ENCODE measurements at places on chromosomes 5 and 9. TPM values are rescaled to one million over a fixed set of nuclear protein-coding genes. Genes with fewer than 3 reads are reported as not detected.

The FOXD1 gene
- 0.38 TPM for total RNA-seq

The PGM5 gene
- 21.4 TPM for total RNA-seq

The ATG12 gene
- 89.6 TPM for total RNA-seq

The EMB gene
- total RNA-seq, result 59.7 TPM

The ALDH7A1 gene
- 40.2 TPM for total RNA-seq

The GMCL2 gene
- not detected for total RNA-seq

The RIMOC1 gene
- 26.6 TPM for total RNA-seq

The FAM153A gene
- total RNA-seq, result 0.81 TPM

- no peak overlapping the region for H3K4me3 ChIP-seq
- H3K27me3 ChIP-seq, result no peaks in the 10 kb centered on the region
- H3K4me1 ChIP-seq, result peaks cover 12% of the 10 kb centered on the region
Measured at GRCh38 chr9:98924946-98925820, 18.5 kb upstream of the COL15A1 start.

- H3K4me3 ChIP-seq, result no peak overlapping the region
- no peaks in the 10 kb centered on the region for H3K36me3 ChIP-seq
- DNase-seq, result peak; percentile 44
- H3K27me3 ChIP-seq, result peaks cover 3% of the 10 kb centered on the region
- peaks cover 15% of the 10 kb centered on the region for H3K4me1 ChIP-seq
- H3K27ac ChIP-seq, result no peak overlapping the region
Measured at GRCh38 chr9:115118879-115119218, 892 bp upstream of the TNC start.

DNA sequence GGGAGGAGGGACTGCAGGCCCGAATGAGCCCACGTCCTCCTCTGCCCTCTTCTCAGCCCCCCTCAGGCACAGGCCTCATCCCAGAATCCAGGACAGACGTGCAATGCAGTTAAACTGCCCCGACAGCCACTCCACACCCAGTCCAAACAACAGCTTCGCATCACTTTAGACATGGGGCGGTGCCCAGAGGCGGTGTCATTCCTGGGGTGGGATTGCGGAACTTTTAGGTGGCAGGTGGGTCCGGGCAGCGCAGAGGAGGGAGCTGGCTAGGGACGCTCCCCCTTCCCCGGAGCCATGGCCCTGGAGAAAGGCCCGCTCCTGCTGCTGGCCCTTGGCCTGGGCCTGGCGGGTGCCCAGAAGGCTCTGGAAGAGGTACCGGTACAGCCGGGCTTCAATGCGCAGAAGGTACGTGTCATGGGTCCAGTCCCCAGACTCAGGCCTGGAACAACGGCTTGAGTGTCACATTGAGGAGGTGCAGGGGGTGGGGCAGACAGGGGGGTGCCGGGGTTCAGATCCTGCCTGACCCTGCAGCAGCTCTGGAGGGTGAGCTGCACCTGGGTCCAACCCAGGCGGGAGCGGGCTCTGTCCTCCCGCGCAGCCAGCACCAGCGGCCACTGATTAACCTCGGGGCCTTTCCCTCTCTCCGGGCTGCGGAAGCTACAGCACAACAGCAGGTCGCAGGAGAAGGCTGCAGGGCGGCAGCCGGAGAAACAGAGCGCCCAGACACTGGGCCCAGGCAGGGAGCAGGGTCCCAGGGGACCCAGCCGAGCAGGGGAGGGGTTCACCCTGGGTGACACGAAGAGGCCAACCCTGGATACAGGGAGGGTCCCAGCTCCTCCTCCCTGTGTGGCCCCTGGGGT, 25.2 kb downstream of the GLT6D1 start:
- H3K4me3 ChIP-seq, result no peak overlapping the region
- no peaks in the 10 kb centered on the region for H3K27me3 ChIP-seq
- no peak overlapping the region for H3K27ac ChIP-seq
- H3K4me1 ChIP-seq, result peaks cover 2% of the 10 kb centered on the region
- no peak for DNase-seq

- peak overlapping the region; percentile 9 for H3K27ac ChIP-seq
- H3K36me3 ChIP-seq, result no peaks in the 10 kb centered on the region
- no peaks in the 10 kb centered on the region for H3K27me3 ChIP-seq
- H3K4me1 ChIP-seq, result peaks cover 22% of the 10 kb centered on the region
- DNase-seq, result no peak
Measured at GRCh38 chr9:129415942-129416651, 204.8 kb downstream of the C9orf50 start.

- no peak overlapping the region for H3K4me3 ChIP-seq
- no peaks in the 10 kb centered on the region for H3K36me3 ChIP-seq
- no peak overlapping the region for H3K27ac ChIP-seq
- DNase-seq, result no peak
- H3K4me1 ChIP-seq, result no peaks in the 10 kb centered on the region
Measured at GRCh38 chr9:86955561-86955960, 8.3 kb upstream of the GAS1 start.

GRCh38 chr9:129023036-129023907, 4.9 kb downstream of the SH3GLB2 start:
- DNase-seq, result no peak
- no peaks in the 10 kb centered on the region for H3K27me3 ChIP-seq
- no peak overlapping the region for H3K4me3 ChIP-seq
- H3K4me1 ChIP-seq, result peaks cover 23% of the 10 kb centered on the region
- H3K27ac ChIP-seq, result no peak overlapping the region
- no peaks in the 10 kb centered on the region for H3K36me3 ChIP-seq

DNA sequence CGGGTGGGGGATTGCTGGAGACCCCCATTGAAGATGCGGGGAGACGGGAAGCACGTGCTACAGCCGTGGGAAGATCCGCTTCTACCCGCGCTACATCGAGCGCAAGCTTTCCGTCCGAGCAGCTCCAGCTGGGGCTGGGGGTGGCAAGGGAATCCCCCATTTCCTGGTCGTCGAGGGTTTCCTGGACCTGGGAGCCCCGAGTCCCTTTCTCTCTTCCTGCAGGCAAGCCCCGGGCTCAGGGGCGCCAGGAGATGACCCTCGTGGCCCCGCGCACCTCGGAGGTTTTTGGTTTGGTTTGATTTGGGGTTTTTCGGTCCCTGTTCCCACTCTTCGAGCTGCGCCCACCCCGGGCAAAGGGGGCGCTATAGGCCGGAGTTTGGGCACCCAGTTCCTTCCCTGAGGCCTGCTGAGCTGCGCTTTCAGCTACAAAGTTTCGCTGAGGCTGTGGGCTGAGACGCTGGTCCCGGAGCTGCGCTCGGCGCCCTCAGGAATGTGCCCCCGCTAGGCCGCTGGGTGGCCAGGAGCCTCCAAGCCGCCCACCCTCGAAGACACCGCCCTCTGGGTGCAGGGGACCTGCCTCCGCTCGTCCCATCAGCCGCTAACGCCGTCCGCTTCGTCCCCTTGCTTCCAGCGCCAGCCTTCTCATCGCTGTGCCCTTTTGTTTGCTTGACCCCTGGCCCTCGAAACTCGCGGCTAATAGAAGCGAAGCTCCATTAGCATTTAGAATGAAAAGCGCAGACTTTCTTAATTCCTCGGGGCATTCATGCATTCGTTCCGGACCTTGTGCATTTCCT, 2.9 kb downstream of the NR4A3 start:
- H3K4me3 ChIP-seq, result peak overlapping the region; percentile 92
- peak; percentile 42 for DNase-seq

- H3K4me3 ChIP-seq, result no peak overlapping the region
- H3K27me3 ChIP-seq, result no peaks in the 10 kb centered on the region
- no peaks in the 10 kb centered on the region for H3K36me3 ChIP-seq
- no peak for DNase-seq
Measured at GRCh38 chr9:71271602-71272001, 150.2 kb upstream of the TRPM3 start.

- no peaks in the 10 kb centered on the region for H3K27me3 ChIP-seq
- no peak overlapping the region for H3K27ac ChIP-seq
- no peak overlapping the region for H3K4me3 ChIP-seq
- no peak for DNase-seq
Measured at GRCh38 chr9:9041756-9042155, 1242.2 kb upstream of the DMAC1 start.

DNA sequence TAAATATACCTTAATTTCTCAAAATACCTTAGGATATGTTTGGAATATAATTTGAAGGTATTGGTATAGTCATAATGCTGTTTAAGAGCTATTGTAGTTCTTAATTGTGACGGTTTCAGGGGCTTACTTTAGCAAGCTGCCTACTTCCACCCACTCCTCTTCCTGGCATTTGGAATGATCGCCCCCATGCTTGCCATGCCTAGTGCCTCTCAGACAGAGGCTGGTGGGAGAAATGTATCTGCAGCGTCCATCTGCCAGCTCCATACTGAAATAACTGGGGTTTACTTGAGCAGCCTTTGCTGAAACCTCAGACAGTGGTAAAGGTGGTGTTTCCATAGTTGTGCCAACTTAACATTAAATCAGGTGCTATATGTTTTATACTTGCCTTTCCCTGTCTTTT, 52.2 kb downstream of the GABRG2 start:
- no peaks in the 10 kb centered on the region for H3K4me1 ChIP-seq

- no peaks in the 10 kb centered on the region for H3K4me1 ChIP-seq
- no peaks in the 10 kb centered on the region for H3K36me3 ChIP-seq
- H3K4me3 ChIP-seq, result no peak overlapping the region
- no peak overlapping the region for H3K27ac ChIP-seq
- no peaks in the 10 kb centered on the region for H3K27me3 ChIP-seq
Measured at GRCh38 chr5:83109380-83109779, 32.0 kb downstream of the XRCC4 start.

DNA sequence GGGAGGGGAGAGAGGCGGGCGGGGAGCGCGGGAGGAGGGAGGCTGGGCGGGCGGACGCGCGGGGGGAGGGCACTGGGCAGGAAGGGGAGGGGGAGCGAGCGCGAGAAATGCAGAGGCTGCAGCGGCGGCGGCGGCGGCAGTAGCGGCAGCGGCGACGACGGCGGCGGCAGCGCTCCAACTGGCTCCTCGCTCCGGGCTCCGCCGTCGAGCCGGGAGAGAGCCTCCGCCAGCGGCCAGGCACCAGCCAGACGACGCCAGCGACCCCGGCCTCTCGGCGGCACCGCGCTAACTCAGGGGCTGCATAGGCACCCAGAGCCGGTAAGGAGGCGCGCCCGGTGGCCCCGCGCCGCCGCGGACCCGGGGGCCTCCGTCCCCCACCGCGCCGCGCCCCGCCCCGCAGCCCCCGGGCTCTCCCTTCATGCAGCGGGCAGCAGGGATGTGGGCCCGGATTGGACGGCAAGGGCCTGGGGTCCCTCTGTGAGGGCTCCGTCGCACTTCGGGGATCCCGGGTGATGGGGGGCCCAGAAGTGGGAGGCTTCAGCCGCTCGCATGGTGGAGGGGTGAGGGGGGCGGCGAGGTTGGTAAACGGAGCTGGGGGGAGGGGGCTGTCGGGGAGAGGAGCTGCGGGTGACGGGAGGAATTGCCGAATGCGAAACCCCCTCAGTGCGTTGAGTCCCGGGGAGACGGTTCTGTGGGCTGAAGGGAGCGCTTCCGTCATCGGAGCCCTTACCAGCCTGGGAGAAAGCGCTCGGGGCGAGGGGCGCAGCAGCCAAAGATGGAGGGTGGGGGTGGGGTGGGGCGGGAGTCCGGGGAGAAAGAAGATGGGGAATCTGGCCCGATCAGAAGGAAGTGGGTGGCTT, at the start of gene BASP1:
BASP1 (plus strand) TSS at position 139 of the 860 bp plus-strand sequence. CDS start 57,586 bp downstream, outside the sequence.
- no peak within 1 kb of the TSS for H3K27ac ChIP-seq
- H3K27me3 ChIP-seq, result no peaks in the 10 kb centered on the region
- no peaks in the 10 kb centered on the region for H3K36me3 ChIP-seq
- peak within 1 kb of the TSS; percentile 59 for H3K4me3 ChIP-seq

DNA sequence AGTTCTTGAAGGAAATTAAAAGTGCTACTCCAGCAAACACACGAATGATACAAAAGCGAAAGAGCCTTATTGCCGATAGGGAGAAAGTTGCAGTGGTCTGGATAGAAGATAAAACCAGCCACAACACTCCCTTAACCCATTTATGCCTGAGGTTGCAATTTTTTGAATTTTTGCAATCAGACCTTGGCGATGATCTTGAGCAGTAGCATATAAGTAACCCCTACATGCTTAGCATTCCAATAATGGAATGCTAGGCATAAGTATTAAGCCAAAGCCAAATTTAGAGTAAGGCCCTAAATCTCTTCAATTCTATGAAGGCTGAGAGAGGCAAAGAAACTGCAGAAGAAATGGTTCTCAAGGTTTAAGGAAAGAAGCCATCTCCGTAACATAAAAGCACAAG, 153.5 kb downstream of the SLC28A3 start:
- no peak overlapping the region for H3K4me3 ChIP-seq
- no peaks in the 10 kb centered on the region for H3K27me3 ChIP-seq
- no peak overlapping the region for H3K27ac ChIP-seq
- DNase-seq, result no peak
- H3K36me3 ChIP-seq, result no peaks in the 10 kb centered on the region
- peaks cover 12% of the 10 kb centered on the region for H3K4me1 ChIP-seq

DNA sequence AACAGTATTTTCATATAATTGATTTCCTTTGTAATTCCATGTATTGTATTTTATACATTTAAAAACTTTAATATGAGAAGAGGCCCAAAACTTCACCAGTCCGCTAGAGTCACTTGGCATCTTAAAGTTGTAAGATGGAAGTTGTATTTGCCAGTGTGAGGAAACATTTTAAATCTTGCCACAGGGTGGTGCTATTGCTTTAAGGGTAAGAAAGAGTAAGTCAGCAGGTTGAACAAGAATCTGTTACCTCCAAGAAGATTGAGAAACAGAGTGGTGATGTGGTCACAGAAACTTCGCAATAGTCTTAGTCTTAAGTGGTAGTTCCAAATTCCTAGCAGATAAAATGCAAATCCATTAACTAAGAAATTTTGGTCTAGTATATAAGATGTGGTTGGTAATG, 39.8 kb upstream of the RANBP6 start:
- no peaks in the 10 kb centered on the region for H3K4me1 ChIP-seq
- no peak overlapping the region for H3K27ac ChIP-seq
- peak; percentile 50 for DNase-seq
- no peak overlapping the region for H3K4me3 ChIP-seq

DNA sequence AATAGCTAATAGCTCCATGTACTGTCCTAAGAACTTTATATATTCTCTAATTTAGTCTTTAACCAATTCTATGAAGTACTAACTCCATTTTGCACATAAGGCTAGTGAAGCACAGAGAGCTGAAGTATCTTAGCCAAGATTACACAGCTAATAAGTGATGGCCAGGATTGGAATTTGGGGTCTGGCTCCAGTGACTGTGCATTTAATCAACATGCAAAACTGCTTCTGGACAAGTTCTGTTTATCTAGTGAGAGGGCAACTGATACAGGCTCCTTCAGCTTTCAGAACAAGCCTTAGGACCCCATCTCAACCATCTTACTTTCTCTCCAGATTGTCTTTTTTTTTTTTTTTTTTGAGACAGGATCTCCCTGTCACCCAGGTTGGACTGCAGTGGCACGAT, 21.3 kb downstream of the SLC25A25 start:
- no peaks in the 10 kb centered on the region for H3K36me3 ChIP-seq
- H3K27ac ChIP-seq, result peak overlapping the region; percentile 43
- DNase-seq, result no peak
- H3K4me3 ChIP-seq, result no peak overlapping the region

DNA sequence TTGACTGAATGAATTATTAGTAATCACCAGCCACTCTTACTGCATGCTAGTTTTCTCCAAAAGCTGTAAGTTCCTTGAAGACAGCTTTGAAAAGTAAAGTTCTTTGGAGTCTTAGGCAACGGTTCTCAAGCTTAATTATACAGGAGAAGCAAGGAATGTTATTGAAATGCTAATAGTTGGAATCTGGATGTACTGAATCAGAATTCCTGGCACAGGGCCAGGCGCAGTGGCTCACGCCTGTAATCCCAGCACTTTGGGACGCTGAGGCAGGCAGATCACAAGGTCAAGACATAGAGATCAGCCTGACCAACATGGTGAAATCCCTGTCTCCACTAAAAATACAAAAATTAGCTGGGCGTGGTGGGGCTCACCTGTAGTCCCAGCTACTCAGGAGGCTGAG, 33.4 kb downstream of the GRIA1 start:
- no peaks in the 10 kb centered on the region for H3K27me3 ChIP-seq
- no peak overlapping the region for H3K4me3 ChIP-seq
- H3K4me1 ChIP-seq, result no peaks in the 10 kb centered on the region
- H3K36me3 ChIP-seq, result no peaks in the 10 kb centered on the region
